ENCODE measurements at places on chromosomes 6 and 20.

GRCh38 chr20:24437196-24438082, 32.0 kb upstream of the SYNDIG1 start:
- no peak for DNase-seq

DNA sequence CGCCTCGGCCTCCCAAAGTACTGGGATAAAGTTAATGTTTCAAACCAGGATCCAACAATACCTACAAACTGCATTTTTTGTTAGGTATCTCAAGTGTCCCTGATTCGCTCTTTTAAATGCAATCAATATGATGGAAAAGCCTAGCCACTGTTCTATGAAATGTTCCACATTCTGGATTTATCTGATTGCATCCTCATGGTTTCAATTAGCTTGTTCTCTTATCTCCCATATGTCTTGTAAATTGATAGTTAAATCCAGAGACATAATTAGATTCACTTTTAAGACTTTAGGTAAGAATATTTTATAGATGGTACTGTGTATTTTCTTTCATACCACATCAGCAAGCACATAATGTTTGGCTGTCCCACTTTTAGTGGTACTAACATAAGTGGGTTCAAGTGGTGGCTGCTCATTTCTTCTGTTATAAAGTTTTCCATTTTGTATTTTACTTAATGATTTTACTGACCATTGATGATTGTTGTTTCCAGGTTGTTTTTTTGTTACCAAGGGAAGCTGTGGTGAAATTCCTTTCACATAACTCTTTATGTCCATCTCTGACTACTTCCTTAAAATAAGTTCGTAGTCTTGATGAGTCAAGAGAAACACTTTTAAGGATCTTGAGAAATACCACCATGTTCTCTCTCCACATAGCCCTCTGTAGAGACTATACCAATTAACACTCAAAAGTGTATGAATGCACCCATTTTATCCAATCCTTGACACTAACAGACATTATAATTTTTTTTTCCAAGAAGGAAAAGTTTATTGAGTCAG, 40.5 kb downstream of the RNGTT start:
- DNase-seq, result no peak

DNA sequence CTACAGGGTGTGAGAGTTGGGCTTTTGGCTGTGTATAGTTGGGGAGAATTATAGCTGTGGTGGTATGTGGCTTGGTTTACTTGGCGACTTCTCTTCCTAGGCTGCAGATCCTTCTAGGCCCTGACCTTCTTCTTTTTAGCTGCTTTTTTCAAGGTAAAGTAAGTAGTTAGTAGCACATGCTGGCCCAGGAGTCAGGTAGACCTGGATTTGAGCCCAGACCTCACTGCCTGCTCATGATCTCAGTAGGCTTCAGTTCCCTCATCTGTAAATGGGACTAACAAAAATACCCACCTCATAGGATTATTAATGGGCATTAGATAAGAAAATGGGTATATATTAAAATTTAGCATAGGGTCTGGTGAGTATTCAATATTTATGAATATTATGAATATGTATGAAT, 17.4 kb upstream of the TMEM217 start:
- no peak for DNase-seq

DNA sequence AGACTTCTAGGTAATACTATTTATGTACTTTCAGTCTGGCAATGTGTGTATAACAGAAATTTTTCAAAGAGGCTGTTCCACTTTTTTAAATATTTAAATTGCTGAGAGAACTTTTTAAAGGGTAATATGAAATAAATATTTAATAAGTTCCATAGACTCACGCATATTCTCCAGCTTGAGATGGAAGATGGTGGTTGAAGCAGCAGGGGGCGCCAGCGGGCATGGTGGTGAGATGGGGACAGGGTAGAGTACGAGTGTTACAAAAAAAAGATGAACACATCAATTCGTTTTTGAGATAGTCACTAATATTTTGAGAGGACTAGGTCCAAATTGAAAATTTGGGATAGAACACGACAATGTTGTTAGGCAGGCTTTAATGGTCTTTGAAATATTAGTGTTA, 68.4 kb downstream of the RSPO3 start:
- DNase-seq, result no peak

DNA sequence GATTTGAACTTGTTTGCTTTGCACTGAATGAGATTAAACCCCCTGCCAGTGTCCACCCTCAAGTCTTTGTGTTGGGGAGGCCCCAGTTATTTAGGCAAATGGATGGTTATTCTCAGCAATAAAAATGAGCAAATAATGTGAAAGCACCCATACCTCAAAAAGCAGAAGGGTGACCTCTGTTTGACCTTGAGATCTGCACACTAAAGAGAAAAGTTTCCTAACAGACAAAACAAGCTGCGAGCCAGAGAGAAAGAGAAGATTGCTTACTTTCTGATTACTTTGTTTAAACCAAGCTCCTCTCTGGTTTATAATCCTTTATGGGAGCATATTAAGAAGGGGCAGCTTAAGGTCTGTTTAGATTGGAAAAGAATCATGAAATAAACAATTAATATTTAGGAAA, 30.4 kb upstream of the TRERF1 start:
- DNase-seq, result no peak

GRCh38 chr6:163420289-163420614, 5.7 kb downstream of the QKI start:
- no peak for DNase-seq

- no peak for DNase-seq
Measured at GRCh38 chr6:170076466-170077165, 214.3 kb downstream of the DLL1 start.

- no peak for DNase-seq
Measured at GRCh38 chr6:114419175-114419574, 76.4 kb upstream of the HS3ST5 start.

DNA sequence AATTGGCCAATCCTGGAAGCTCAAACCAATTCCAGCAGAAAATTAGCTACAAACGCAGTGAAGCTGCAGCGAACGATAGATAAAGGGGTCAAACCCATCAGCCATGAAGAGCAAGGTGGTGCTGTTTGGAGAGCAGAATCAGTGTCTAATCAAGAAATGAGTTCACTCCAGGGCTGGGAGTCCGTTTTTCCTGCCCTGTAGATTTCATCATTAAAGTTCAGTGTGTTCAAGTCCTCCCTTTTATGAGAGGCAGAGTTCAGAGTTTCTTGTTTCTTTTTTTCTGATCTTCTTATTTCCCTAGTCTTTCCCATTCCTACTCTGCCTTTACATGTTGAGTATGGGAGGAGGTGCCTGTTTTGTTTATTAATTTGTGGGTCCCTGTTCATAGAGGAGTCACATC, 30.4 kb downstream of the SLC17A1 start:
- no peak for DNase-seq
